ENCODE measurements at places on chromosomes 13 and 19.

DNA sequence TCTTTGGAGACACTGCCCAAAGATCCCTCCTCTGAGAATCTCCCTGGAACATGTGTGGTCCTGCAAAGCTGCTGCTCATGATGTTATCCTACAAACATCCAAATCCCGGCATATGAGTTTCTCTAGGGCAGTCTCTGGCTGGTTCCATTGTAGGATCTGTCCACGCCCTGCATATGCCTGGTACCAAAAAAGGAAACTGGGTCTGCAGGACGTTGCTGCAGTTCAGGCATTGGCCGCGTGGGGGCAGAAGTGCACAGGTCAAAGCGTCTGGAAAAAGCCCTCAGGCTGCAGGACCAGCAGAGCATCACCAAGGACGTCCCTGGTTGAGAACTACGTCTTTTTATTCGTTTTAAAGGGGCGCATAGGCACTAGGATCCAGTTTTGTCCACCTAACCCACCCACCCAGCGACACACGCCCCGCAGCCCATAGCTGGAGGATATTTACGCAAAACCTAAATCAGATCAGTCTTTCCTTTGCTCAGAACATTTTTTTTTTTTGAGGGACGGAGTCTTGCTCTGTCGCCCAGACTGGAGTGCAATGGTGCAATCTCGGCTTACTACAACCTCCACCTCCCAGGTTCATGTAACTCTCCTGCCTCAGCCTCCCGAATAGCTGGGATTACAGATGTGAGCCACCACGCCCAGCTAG lies 12.9 kb upstream of the ZNF564 start:
- DNase-seq = peak; percentile 57

GRCh38 chr13:114142640-114143490 lies 10.4 kb upstream of the RASA3 start:
- DNase-seq = no peak

DNA sequence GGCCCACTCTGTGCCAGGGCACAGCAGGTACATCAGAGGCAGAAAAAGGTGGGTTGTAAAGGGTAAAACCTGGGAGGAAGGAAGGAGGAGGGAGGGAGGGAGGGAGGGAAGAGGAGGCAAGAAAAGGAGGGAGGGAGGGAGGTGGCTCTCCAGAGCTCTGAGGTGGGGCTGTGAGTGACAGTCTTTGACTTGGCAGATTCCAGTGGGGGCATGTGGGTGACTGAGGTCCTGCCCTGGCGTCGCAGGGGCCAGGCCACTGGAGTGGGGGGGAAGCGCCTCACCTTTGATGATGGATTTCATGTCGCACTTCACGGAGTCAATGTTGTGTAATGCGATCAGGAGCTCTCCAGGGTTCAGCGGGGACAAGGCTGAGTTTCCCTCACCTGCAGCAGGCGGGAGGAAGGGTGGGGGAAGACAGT lies 6.0 kb upstream of the RSPH6A start:
- DNase-seq = no peak

DNA sequence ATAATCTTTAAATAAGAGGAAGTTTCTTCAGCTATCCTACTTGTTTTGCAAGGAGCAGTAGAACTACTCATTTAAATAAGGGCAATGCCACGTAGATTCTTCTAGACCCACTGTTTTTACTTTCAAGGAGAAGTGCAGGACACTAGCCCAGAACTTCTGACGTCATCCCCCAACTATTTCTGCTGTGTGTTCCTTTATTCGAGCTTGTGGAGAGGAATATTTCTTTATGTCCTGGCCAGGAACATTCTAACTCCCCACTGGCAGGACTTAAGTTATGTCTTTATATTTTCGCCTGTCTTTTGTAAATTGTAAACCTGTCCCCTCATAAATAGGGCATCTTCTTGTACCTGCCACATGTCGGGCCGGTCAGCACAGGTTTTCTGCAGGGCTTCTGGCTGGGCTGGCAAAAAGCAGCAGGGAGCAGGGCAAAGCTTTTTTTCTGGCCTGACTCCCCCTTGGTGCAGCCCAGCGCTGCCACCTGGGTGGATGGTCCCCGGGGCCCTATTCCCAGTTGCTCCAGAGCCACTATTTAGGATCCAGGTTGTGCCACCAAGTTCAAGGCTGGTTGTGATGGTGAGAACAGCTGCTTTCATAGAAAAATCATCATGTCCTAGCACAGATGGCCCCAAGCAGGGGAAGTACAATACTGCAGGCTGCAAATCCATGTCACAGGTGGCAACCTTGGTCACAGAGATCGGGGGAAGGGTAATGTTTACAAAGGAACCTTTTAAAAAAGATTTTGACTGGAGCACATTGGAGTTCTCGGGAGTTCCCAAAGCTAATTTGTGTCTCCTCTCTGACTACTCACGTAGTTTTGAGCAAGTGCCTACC lies 1.8 kb downstream of the MBNL2 start:
- peak; percentile 58 for DNase-seq

GRCh38 chr19:18712981-18713380 lies 29.5 kb downstream of the CRTC1 start:
- DNase-seq = no peak

DNA sequence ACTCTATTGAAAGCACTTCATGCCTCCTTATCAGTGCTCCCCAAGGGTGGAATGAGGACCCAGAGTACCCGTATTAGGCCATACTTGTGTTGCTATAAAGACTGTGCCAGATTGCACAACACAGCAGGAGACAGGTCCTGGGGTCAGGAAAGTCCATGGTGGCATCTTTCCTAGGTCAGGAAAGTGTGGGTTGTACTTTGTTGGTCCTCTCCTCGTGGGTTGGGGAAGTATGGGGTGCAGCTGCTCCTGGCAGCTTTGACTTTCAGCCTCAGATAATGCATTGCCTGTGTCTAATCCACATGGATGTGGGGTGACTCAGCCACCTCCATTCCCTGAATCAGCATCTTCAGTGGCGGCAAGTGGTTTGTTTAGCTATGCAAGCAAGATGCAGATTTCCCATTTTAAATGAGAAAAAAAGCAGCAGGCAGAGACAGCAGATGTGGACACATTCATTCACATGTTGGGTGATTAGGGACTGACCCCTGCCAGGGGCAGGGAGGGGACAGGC lies 8.4 kb upstream of the CYP2B6 start:
- no peak for DNase-seq

GRCh38 chr19:29544656-29545360 lies 19.0 kb downstream of the VSTM2B start:
- no peak for DNase-seq

- no peak for DNase-seq
Measured at GRCh38 chr13:36713887-36714286, 40.1 kb downstream of the SERTM1 start.

GRCh38 chr13:36090592-36090991 lies 40.6 kb downstream of the DCLK1 start:
- no peak for DNase-seq

DNA sequence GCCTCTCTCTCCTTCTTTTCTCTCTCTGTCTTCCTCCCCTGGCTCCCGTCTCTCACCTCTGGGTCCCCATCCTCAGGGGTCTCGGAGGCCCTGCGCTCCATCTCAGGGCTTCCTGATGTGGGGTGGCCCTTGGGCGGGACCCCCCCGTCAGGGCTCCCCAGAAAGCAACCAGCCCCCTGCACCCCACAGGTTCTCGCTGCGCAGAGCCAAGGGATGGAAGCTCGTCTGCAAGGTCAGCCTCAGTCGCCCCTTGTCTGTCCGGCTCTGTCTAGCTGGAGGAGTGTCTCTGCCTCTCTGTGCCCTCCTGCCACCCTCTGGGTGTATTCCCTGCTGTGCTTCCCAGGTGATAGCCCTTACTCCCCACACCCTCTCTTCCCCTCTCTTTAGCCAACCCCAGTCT lies at the start of gene SBK3:
TSS of gene SBK3 (minus strand) at position 101 of the 400 bp plus-strand sequence. CDS start at position 101, 0 bp downstream.
- no peak for DNase-seq

GRCh38 chr13:69660155-69660554 lies 447.5 kb upstream of the ATXN8OS start:
- DNase-seq = no peak

DNA sequence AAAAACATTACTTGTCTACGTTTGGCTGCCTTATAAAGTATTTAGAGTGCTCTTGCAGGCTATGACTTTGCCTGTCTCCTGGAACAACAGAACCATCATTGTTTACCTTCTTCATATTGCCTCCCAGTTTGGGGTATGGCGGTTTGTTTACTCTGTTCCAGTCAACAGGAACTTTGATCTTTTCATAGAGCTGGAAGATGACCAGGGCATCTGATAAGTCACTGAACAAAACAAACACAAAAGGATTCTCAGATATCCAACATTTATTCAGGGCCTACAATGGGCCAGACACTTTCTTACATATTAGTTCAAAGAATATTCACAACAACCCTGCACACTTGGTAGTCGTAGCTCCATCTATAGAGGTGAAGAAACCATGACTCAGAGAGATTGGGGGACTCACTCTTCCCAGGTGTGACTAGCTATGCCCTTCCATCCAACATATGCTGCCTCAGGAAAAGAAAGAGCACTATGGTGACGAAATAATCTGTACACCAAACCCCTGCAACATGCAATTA lies 38.4 kb upstream of the CPB2 start:
- no peak for DNase-seq

DNA sequence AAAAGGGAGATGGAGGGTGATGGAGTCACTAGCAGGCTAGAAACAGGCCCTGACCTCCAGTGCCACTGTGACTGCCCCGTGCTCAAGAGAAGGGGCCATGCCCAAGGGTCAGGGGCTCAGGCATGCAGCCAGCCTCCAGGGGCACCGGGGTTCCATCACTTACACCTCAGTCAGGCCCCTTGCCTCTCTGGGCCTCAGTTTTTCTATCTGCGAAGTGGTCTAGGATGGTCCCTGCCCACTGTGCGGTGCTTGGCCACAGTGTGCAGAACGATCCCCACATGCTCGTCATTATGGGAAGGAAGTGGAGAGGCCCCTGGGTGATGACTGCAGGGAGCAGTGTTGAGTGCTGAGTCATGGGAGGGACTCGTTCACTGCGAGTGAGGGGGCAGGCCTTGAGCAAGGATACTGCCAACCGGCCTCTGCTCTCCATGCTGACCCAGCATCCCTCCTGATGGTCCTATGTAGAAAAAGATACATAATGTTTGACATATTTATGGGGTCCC lies 23.1 kb downstream of the TMED1 start:
- DNase-seq = peak; percentile 91
